ENCODE measurements at places on chromosomes 6 and 20.
A peak's percentile ranks its signal among the peaks of the same experiment; 100 is the strongest.

- DNase-seq: no peak
Observed at GRCh38 chr6:6401401-6401800, 80.9 kb upstream of the F13A1 start.

GRCh38 chr6:84013931-84014330, 19.6 kb upstream of the MRAP2 start:
- no peak for DNase-seq

DNA sequence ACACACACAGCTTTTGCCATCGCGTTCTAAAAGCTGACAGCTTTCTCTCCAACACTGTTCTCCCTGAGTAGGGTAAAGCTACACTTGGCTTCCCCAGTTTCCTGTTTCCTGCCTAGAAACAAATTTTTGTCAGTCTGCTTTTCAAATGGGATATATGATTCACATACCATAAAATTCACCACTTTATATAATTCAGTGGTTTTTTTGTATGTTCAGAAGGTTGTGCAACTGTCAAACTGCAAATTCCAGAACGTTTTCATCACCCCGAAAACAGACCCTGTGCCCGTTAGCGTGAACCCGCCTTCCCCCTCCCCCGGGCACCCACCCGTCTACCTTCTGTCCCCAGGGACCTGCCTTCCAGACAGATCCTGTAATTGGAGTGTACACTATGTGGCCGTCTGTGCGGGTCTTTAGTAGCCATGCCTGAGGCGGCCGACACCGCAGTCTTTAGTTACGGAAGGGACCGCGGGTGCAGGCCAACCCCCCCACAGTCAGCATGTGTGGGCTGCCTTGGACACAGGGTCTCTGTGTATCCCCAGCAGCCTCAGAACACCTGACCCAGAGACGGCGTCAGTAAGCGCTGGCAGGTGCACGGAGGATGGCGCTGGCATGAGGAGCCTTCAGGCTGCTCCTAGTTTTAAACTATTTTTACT, 16.6 kb downstream of the HRH3 start:
- no peak for DNase-seq

DNA sequence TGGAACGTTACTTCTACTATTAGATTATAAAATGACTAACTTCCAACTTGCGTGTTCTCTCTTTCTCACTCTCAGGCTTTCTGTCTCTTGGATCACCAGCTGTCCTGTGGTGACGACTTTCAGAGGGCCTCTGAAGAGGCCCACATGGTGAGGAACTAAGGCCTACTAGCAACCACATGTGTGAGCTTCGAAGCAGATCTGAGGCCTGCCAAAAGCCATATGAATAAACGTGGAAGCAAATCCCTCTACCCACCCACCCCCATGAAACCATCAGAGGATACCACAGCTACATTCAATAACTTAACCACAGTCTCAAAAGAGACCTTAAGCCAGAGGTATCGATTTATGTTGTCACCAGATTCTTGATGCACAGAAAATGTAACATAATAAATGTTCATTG, 13.5 kb upstream of the BMP5 start:
- DNase-seq: no peak

GRCh38 chr6:154830771-154831170, 97.6 kb downstream of the SCAF8 start:
- DNase-seq: no peak

GRCh38 chr20:57415771-57416170, 24.6 kb downstream of the RBM38 start:
- DNase-seq: no peak

DNA sequence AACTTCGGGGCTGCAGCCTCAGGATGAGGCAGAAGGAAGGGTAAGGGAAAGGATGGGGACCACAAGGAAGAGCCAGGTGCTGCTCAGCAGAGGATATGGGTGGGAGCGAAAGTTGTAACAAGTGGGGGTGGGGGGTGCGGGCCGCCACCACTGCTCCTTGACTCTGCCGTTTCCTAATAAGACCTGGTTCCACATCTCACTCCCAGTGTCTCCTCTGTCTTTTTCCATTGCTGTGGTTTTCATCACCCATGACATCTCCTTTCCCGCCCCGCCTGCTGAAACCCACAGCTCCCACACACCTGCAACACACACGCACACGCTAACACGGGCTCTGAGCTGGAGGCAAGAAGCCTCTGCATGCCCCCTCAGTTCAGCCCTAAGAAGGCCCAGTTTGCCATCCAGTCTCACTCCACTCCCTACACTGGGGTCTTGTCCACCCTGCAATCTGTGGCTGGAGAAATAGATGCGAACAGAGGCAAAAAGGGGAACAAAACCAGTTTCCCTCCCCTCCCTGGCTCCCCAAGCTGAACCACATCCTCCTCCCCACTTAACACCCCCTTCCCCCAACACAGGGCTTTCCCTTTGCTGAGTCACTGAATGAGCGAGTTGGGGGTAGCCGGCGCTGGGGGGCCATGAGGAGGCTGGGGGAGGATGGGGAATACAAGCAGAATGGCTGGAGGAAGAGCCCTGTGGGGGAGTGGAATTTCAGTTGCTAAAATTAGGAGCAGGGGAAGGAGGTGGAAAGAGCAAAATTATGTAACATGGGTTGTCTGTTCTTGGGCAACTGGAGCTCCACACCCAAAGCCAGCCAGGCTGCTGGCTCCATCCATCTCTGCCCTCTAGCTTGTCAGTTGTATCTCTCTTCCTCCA, 11.5 kb downstream of the NFKBIL1 start:
- no peak for DNase-seq

DNA sequence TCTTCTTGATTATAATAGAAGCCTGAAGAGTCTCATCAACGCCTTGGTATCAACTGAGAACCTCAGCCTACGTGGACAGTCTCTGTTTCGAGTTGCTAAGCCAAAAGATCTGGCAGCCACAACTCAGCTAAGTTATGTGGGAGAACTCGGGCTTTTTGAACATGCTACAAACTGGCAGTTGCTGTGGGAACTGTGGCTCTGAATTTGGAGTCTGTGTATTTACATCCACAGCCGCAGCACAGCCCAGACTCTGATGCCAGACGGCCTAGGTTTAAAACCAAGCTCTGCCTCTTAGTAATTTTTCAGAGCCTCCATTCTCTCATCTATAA, 35.8 kb downstream of the RIPOR2 start:
- no peak for DNase-seq

DNA sequence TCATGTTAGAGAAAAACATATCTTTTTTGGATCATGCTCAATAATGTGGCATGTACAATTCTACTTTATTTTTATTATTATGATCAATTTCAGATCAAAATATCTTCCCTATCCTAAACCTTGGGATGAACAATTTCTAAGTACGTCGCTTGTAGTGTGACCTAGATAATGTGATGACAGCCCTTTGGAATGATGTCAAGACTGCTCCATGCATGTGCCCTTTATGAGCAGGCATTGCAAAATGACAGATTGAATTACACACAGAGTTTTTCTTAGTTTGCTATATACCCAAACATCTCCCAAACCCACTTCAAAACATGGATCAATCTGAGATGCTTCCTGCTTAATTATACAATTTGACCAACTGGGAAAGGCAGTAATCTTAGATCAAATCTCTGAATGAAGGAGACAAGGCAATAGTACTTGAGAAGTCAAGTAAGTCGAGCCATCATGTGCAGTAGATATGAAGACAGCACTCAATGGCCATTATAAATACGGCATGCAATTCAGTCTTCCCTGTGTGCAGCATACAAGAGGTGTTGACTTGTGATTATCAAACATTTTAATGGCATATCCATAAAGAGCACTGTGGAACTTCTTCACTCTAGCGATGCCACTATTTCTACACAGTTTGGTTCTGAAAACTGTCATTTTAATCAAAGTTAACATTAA, 294.8 kb downstream of the RNF144B start:
- peak; percentile 2 for DNase-seq

DNA sequence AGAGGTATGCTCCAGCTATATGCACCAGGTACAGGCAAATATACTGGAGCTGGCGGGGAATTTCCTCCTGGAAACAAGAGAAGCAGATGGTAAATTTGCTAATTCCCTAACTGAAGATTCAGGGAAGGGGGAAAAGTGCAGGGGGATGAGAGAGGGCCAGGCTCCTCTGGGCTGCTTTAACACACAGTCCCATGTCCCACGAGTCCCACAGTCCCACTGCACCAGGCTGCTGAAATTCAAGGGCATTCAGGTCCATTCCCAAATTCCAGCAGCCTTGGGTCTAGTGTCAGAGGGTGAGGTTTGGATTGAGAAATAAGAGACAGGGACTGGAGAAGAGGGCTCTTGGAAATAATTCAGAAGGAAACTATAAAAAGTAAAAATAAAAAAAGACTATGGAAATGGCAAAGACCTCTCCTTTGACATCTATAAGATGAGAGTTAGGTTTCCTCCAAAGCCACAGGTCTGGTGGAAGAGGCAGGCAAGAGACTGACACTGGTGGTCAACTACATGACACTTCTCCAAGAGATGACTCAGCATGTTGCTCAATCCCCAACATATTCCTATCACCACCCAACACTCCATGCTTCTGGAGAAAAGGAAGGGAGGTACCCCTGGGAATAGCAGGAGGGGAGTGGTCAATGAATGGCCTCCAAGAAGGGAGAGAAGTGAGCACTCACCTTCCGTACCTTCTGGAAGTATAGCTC, 69.2 kb downstream of the TRAM2 start:
- DNase-seq: no peak

DNA sequence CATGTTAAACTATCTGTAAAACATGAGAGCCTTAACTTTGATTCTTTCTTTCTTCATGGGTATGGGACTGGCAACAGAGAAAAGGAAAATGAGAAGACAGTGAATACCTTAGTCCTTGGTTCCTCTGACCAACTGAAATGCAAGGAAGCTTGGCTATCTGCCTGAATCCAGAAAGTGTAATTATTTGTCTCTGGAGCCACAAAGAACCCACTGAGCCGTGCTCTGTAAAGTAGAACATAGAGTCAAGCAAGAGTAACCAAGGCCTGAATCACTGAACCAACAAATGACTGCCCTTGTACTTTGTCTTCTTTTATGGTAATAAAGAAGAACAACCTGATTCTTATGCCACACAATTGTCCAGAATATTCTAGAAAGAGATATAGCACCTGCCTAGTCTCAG, 27.6 kb downstream of the PKHD1 start:
- DNase-seq: no peak

DNA sequence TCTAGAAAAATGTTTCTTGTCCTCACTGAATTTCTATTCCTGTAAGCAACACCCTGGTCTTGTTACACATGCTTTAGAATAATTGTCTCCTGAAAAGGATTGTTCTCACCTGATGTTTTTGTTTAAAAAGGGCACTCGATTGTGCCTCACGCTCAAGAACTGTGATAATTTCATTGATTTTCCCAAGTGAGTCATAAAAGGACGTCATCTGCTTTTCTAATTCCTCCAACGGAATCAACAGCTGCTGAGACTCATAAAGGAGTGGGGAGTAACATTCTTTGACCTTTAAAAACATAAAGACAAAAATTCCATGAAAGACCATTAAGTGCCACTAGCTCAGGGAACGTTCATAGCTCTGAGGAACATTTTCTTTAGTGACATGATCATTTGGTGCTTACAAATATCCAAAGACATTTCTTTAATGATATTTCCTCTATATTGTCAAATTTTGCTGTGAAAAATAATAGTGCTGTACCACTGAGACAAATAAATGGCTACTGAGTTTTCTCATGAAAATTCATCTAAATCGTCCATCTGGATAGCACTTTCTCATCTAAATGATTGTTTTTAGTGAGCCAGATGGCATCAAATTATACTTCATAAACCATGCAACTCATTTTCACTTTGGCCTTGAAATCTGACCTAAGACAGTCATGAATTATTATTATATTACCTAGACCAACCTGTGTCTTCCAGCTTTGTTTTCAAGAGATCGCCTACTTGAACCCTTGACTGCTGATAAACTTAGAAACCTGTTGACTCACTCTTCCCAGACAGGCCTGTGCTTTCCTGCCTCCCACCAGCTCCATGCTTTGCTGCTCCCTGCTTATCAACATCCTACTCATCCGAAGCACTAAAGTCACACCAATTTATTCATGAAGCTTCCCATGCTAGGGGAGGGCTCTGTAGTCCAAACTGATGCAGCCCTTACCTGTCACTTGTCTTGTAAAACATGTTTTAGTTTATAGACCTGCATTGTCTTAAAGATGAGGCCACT, 178.2 kb downstream of the SYNE1 start:
- DNase-seq: no peak

DNA sequence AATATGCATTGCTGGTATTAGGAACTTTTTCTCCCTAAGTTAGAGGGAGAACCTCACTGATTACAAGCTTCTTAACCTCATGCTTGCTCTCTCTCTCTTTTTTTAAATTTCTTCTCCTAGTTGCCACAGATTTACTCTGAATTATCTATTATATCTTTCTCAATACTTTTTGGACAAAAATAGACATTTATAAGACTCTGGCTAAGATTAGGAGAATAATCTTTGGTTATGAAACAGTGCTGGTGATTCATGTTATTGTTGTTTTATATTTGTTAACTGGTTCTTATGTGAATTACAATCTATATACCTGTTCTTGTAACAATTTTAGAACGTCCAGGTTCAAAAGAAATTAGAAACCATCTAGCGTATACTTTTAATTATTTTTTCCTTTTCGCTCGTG, 187.8 kb downstream of the OGFRL1 start:
- DNase-seq: no peak

DNA sequence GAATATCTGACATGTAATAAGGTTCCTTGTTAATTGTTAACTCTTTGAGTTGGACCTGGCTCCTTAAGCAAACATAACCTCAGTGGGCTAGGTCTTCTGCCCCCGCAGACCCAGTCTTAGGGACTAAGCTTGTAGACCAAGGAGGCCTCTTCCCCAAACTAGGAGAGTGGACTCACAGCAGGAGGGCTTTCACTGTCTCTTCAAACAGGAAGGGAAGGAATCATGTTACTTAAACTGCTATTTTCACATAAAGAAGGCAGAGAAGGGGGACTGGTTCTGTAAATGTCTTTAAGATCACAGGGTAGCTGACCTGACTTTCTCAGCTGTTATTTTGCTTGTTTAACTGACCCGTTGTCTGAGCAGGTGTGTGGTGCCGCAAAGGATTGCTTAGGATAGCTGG, 34.9 kb upstream of the PRDM1 start:
- no peak for DNase-seq

DNA sequence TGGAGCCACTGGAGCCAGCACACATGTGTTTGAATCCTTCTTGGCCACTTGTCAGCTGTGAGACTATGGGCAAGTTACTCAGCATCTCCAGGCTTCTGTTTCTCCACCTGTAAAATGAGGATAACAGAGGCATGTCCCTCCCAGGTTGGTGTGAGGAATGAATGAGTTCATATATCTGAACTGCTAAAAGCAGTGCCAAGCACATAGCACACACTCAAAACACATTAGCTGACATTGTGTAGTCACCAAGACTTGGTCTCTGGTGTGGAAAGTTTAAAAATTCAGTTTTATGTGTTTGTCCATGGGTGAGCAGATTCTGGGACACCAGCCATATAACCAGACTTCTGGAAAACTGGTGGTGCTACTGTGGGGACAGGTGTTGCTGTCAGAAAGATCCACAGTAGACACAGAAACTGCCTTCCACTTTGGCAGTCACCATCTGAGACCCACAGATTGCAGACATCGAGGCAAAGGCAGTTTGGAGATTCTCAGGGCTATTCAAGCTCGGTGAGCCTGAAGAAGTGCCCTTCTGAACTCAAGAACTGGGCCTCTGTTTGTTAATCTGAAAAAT, 115.8 kb downstream of the MRPL14 start:
- DNase-seq: no peak

GRCh38 chr6:146246028-146246427, 217.2 kb downstream of the GRM1 start:
- DNase-seq: no peak

GRCh38 chr6:121597654-121598053, 162.2 kb downstream of the GJA1 start:
- no peak for DNase-seq

GRCh38 chr6:14361956-14362587, 244.5 kb downstream of the CD83 start:
- DNase-seq: no peak
